ENCODE measurements at places on chromosomes 7 and 10.

- no peak for DNase-seq
Measured at GRCh38 chr10:133104068-133104962, 16.6 kb downstream of the ADGRA1 start.

- no peak for DNase-seq
Measured at GRCh38 chr7:43018446-43018845, 86.3 kb downstream of the MRPL32 start.

- DNase-seq, result no peak
Measured at GRCh38 chr10:128568041-128568440, 441.8 kb upstream of the MKI67 start.

GRCh38 chr7:5117095-5117970 lies 71.7 kb downstream of the RBAK start:
- DNase-seq, result no peak

- no peak for DNase-seq
Measured at GRCh38 chr10:22049635-22050034, 46.1 kb upstream of the DNAJC1 start.

DNA sequence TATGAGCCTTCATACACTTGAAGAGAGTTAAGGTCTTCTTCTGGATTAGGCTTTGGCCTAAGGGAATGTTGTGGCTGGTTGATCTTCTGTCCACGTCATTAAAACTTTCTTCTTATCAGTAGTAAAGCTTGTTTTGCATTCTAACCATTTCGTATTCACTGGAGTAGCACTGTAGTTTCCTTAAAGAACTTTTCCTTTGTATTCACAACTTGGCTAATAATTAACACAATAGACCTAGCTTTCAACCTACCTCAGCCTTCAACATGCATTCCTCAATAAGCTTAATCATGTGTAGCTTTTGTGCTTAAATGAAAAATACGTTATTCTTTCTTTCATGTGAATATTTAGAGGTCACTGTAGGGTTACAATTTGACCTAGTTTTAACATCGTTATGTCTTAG lies 42.8 kb downstream of the AKR1C8 start:
- no peak for DNase-seq

All from NCI-H345 (cell line).